ENCODE measurements at places on chromosomes 16 and 17. TPM values are rescaled to one million over a fixed set of nuclear protein-coding genes. Genes with fewer than 3 reads are reported as not detected.

DNA sequence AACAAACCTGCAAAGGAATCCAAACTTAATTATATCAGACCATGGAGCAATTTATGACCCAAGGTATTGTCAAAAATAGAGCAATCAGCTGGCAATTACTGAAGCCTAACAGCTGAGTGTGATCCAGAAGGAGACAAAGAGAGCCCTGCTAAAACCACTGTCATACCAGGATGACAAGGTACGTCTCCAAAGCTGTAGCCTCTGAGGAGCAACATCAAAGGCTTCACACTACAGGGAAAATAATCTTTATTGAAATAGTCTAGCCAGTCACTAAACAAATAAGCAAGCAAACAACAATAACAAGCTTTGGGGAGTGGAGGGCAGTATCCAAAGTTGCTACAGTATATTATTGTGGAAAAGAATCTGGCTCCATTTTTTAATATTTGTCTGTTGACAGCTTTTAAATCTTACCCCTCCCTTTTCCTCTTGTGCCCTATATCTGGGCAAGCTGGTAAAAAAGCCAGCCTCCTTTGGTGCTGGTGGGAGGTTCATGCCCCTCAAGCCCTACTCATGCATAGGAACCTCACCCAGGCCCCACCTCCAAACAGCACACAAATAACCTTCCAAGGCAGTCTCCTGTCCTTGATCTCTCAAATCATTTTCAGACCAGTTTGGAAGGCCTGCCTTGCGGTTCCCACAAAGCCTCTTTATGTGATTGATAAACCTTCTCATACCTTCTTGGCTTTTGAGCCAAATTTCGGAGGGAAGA lies 73.7 kb downstream of the ITFG1 start:
- no peak for DNase-seq

DNA sequence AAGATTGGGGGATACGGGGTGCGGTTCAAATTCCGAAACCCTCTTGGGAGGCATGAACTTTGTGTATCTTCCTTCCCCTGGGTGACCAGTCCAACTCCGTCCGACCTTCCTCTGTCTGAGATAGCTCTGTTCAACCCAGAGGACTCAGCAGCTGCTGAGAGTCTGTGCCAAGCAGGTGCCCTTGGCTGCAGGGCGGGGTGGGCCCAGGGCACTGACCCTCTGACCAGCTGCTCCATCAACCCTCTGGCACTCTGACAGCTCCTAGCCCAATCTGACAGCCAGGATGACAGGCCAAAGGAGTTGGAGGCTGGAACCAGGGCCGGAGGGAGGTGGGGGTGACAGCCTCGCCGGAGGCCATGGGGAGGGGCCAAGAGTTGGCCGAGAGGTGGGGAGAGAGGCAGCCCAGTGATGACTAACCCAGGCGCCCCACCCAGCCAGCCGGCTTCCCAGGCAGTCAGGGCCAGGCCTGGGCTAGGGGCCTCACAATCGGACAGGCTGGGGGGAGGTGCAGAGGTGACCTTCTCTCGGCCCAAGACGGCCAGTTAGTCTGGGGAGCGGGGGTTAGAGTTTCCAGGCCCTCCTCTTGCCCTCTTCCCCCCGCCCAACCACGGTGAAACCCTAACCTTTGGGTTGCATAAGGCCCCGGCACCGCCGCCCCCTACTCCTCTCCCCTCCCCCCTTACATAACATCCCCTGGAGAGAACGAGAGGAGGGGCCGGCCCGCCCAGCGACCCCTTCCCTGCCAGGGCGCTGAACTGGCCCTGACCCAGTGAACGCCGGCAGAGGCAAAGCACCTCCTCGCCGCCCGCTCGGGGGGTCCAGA lies 5.0 kb upstream of the TLCD2 start:
- DNase-seq: no peak

DNA sequence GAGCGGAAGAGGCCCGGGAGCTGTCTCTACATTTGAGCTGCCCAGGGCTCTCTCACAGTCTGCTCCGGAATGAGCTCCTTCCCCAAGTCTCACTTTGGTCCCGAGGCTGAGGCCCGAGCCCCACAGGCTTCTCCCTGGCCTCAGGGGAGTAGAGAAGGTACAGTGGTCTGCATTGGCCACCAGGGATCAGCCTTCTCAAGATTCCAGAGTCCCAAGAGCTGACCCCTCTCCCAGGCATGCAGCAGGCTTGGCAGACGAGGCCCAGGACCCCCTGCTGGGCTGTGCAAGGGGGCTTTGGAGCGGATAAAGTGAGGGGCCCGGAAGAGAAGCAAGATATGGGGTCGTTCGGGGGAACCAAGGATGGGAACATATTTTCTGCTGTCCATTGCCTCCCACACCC lies 3.1 kb downstream of the PRSS27 start:
- DNase-seq: no peak

DNA sequence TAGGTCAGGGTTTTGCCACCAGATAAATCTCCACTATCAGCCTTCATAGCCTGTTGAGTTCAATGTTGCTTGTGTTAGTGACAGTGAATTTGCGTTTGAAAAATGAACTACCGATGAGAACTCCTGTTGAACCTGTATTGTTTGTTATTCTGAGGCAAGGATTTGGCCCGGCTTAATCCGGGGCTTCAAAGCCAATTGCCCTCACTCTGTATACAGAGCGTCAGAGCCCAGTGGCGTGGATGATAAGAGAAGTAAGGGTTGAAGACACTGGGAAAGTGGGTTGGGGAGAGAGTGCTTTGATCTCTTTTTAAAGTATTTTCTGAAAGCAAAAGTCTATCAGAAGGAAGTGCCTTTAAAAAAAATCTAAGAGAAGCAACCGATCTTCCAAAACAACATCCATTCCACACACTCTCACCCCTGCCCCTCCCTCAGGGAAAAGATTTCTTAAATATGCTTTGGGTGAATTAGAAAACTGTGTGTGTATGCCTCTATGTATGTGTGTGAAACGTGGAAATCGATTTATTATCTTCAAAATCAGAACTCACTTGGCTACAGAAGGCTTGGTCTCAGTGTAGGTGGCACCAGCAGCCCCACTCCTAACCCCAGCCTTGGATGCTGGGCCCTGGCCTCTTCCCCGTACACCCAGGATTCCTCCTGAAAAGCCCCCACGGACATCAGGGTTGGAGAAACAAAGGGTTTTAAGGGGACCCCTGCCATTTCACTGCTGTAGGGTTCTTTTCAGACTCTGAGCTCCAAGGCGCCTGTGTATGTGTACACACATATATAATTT lies 8.8 kb downstream of the TBX4 start:
- no peak for DNase-seq

- peak; percentile 71 for DNase-seq
Measured at GRCh38 chr17:16584273-16584995, 15.4 kb upstream of the ZNF287 start.

DNA sequence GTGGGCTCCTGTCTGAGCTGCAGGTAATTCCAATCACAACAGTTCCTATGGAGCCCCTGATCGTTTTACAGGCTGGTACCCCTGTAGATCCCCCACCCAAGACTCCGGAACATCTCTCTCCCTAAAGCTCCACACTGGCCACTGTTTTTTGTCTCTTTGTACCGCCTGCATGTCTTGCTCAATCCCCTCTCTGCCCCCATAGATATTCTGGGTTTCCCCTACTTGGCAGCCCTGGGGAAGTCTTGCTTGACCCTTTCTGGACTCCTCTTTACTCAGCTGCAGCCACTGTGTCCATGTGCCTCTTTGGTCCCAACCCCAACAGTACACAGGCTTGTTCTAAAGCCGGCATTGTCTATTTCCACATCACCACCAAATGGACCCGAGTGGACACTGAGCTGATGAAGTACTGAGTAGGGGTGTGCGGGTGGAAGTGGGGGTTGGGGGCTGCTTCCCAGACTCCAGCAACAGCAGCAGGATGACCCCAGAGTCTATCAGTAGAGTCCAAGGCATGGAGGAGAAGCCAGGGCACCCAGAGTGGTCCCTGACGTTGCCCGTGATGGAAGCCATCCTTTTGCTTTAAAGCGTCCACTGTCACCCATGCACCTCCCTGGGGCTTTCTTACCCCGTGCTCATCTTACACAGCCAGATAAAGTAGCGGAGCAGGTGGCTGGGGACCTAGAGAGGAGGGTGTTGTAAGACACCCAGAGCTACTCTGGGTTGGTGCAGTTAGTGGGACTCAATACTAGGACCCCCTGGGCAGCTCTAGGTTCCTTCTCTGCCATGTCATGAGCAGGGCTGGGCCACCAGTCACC lies 6.4 kb downstream of the CD300LB start:
- DNase-seq: no peak

DNA sequence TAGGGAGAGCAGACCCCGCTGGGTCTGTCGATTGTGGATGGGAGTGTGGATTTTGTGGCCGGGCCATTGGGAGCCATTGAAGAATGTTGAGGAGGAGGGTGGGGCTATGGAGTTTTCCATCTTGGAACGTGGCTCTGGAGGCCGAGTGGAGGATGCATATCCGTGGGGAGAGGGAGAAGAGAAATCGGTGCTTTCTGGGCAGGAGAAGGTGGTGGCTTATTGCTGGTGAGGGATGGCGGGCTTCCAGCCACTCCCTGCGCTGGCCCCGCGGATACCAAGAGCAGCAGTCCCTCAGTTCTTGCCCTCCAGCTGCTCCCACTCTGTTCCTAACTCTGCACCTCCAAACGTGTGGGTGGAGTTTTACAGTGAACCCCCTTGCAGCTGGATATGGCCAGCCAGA lies 162.4 kb downstream of the CMIP start:
- no peak for DNase-seq

GRCh38 chr17:33682599-33682998 lies 389.5 kb upstream of the ASIC2 start:
- no peak for DNase-seq

- no peak for DNase-seq
Measured at GRCh38 chr17:70031341-70031740, 43.7 kb upstream of the KCNJ16 start.

DNA sequence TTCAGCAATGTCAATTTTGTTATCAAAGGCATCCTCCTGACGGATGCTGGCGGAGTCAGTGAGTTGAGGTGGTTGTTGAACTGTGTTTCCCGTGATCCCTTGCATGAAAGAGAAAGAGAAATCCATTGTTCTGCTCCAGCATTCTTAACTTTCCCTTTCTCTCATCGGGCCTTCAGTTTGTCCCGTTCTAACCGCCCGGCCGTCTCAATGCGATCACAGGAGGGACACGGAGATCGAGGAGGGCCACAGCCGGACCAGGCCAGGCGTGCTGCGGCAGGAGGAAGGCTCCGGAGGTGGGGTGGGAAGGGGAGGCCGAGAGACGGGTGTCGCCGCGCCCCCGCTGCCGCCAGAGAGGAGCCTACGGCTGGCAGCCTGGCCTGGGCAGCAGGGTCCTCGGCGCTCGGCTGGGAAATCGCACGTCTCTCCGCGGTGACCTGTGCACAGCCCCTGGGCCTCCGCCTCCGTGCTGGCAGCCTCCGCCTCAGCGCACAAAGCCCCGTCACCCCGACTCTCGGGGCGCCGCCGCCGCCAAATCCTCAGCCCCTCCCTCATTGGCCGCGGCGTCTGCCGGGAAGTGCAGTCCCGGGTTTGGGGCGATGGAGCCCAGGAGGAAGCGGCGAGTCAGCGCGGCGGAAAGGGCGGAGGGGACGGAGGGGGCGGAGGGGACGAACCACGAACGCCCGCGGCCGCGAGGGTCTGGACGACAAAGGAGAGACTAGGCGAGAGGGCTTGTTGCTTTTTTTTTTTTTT lies 38.1 kb downstream of the SOST start:
- no peak for DNase-seq

GRCh38 chr17:70278844-70279462 lies 109.6 kb downstream of the KCNJ2 start:
- DNase-seq: no peak

GRCh38 chr17:28875848-28876550 lies 21.2 kb downstream of the ERAL1 start:
- no peak for DNase-seq

- DNase-seq: no peak
Measured at GRCh38 chr16:6297666-6298410, 1034.8 kb upstream of the RBFOX1 start.

Gene CSH1
- polyA plus RNA-seq: 0.55 TPM

Gene KRTAP2-2
- not detected for polyA plus RNA-seq

All from left renal cortex interstitium (tissue), 4 donors.